ENCODE measurements at places on chromosomes 2 and 18.

- no peak for DNase-seq
Measured at GRCh38 chr2:74045454-74045853, 60.7 kb downstream of the TET3 start.

DNA sequence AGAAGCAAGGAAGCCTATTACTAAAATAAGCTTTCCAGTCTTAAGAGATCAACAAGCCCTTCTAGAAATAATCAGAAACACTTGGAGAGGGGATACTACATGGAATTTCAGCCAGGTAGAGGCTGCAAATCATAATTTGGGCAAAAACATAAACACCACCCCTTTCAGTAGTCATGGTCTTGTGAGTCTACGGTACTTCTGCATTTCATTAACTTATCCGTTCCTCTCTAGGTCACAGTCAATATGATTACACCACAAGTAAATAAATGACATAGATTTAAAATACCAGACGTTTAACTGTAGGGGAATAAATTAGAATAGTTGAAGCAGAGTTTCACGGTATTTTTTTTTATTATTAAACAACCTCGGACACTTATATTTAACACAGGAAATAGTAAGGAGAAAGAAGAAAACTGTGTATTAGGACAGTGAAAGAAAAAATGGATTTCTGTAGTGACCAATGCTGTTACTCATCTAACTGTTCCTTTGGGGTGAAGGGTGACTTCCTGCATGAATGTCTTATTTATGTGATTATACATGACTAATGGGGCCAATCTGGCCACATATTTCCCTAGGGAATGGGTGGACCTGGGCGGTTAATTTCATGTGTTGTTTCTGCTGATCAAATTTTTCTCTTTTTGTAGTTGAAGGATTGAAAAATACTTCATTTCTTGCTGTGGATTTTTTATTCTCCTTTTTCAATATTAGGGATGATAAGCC, 456.6 kb upstream of the UBE2E3 start:
- no peak for DNase-seq

DNA sequence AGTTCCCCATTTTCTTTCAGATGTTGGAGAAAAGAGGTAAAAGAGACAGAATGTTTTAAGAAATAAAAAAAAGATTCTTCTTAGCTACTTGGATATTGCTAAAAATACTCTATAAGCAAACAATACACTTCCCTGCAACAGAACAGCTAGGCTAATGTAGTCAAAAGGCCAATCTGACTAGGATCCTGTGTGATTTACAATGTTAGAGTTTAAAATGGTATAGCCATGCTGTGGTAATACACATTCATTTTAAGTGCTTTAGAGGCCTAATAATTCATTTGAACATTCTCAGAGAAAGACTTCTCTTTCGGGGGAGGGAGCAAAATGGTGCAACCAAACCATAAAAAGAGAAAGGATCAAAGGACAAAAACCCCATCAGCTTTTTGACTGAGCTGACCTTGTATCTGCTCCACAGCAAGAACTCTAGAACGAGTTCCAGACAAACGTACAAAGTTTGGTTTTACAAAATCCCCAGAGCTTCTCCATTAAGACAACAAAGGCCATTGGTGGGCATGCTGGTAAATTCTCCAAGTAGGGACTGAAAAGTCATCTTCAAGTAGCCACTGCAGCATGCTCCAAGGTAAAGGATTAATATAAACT, 200.2 kb downstream of the STK39 start:
- DNase-seq, result no peak

DNA sequence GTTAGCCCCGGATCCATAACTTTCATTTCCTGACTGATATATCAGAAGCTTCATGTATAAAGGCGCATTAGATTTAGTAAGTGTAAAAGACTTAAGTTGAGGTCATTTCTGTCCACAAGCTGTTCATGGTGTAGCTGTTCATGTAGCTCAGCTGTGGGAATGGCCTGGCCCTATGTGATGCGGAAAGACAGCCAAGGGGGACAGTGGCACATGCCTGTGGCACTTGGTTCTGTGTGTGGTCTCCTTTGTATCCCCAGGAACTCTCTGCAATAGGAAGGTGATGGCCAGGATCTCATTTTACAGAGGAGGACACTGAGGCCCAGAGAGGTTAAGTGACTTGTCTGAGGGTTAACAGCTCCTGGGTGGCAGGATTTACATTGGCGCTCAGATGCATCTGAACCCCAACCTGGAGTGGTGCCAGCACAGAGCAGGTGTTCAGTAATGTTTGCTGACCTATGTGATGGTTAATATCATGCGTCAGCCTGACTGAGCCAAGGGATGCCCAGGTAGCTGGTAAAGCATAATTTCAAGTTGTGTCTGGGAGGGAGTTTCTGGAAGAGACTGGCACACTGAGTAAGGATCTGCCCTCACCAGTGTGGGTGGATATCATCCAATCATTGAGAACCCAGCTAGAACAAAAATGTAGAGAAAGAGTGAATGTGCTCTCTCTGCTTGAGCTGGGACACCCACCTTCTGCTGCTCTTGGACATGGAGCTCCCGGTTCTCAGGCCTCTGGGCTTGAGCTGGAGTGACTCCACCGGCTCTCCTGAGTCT, 25.4 kb downstream of the HPCAL1 start:
- DNase-seq, result no peak

GRCh38 chr2:3557639-3558204, 411 bp downstream of the RNASEH1 start:
- no peak for DNase-seq

- DNase-seq, result no peak
Measured at GRCh38 chr2:892401-892800, 58.2 kb upstream of the SNTG2 start.

DNA sequence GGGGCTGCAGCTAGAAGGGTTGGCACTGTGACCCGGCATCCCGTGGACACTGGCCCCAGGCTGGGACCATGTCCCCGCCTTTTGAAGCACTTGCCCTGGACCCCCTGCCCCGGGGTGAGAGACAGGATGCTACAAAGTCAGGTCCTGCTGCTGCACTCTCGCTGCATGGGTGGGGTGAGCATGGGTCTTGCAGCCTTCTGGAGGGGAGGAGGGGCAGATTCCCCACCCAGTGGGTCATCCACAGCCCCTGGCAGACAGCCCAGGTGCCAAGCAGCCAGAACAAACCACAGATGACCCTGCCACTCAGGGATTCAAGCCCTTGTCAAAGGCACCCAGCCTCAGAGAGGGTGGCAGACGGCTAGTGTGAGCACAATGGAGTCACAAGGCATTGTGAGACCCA, 5.7 kb upstream of the NMUR1 start:
- no peak for DNase-seq

GRCh38 chr2:179764710-179765109, 96.7 kb downstream of the ZNF385B start:
- DNase-seq, result no peak

DNA sequence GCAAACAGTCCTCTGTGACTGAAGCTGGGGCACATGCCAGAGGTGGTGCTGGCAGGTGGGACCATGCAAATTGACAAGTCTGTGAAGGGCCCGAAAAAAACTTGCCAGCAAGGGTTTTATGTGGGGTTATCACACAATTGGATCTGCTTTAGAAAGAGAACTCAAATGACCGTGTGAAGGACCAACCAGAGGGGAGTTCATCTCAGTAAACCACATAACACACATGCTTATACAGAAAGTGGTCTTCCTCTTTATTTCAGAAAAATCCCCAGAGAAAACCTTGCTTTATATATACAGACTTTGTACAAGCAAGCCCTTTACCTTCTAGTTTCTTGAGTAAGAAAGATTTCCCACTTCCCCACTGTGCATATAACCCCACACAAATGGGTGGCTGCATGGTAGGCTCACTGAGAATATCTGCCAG, 46.7 kb downstream of the KIDINS220 start:
- no peak for DNase-seq

- no peak for DNase-seq
Measured at GRCh38 chr18:75110311-75110710, 98.6 kb downstream of the PTGR3 start.

- DNase-seq, result no peak
Measured at GRCh38 chr18:64271246-64271645, 122.4 kb upstream of the LINC00305 start.

GRCh38 chr18:61891894-61892293, 913 bp downstream of the RNF152 start:
- no peak for DNase-seq

DNA sequence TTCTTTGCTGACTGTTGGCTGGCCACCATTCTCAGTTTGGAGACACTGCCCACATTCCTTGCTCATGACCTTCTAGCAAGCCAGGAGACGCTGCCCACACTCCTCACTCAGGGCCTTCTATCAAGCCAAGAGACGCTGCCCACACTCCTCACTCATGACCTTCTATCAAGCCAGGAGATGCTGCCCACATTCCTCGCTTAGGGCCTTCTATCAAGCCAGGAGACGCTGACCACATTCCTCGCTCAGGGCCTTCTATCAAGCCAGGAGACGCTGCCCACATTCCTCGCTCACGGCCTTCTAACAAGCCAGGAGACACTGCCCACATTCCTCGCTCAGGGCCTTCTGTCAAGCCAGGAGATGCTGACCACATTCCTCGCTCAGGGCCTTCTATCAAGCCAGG, 131.3 kb upstream of the CBLN2 start:
- no peak for DNase-seq

DNA sequence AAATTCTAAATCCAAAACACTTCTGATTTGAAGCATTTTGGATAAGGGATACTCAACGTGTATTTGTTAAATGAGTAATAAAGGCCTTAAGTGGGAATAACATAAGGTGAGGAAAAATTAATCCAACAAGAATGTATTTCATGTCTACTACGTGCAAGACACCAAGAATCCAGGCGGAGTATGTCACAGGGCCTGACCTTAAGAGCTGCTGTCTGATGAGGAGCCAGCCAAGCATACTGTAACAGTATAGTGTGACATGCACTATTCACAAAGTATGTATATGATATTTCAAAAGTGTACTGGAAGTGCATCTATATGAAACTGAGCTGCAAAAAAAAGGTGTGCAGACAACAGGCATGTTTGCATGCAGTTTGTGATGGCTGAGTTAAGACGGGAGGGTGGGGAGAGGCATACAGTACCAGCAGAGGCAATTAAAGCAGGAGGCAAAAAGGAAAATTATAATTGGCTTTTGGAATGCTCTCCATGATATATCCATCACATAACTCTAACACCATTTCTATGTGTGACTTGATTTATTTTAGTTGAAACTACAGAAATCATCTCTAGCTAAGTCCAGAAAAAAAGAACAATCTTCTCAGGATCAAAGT, 18.2 kb downstream of the IWS1 start:
- no peak for DNase-seq

GRCh38 chr18:24402209-24402785, 4.7 kb upstream of the OSBPL1A start:
- peak; percentile 20 for DNase-seq

DNA sequence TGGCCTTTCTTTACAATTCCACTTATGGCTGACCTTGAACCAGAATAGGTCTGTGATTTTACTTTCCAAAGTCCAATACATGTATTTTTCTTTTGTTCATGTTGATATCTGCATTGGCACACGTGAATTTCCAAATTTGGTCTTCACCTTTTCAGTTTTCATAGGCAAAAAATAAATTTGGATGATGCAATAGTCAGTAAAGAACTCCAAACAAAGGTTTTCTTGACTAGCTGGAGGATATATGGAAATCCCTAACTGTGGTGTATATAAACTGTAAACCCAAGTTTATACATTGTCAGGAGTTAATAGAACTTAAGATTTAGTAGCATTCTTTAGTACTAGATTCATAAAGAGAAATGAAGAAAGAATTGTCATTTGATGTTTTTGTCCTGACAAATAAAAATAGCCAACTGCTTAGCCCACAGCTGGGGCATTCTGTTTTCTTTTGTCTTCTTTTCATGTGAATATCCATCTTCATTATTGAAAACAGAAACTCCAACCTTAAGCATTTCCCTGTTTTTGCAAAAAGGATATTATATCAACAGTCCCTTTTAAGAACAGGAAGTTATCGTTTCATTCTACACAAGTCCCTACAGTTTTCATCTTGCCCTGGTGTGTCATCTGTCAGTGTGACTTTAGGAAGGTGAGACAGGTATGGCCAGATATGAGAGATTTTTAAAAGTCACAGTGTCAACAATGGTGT, 132.9 kb downstream of the BCL2 start:
- DNase-seq, result no peak

- DNase-seq, result no peak
Measured at GRCh38 chr2:185130685-185131084, 532.4 kb downstream of the ZNF804A start.

DNA sequence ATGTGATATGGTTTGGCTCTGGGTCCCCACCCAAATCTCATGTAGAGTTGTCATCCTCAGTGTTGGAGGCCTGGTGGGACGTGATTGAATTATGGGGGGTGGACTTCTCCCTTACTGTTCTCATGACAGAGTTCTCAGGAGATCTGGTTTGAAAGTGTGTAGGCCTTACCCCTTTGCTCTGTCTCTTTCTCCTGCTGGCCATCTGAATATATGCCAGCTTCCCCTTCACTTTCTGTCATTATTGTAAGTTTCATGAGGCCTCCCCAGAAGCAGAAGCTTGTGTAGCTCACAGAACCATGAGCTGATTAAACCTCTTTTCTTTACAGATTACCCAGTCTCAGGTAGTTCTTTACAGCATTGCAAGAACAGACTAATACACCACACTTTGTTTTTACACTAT, 222.3 kb downstream of the DOK6 start:
- DNase-seq, result no peak

DNA sequence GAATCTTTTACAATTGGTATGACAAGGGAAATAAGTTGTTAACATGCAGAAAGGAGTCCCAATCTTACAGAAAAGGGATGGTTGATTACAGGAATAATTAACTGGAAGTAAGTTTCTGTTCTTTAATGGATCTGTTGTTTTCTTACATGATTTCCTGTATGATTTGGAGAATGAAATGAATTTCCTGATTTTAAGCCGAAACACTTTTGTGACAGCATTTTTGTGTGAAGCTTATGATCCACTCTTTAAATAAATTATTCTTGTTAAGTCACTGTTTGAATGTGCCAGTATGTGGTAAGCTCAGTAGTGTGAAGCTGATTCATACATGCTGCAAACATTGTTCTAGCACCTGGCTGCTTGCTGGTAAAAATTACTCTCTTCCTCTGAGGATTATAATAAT, 516.2 kb downstream of the DCDC2C start:
- no peak for DNase-seq

Data from neural crest cell (in vitro differentiated cells).